ENCODE measurements at places on chromosomes 2 and 18. TPM values are rescaled to one million over a fixed set of nuclear protein-coding genes. Genes with fewer than 3 reads are reported as not detected.

NOL4 gene
- 1.3 TPM for total RNA-seq

NYAP2 gene
- total RNA-seq, result 0.12 TPM

CAPN13 gene
- 31.2 TPM for total RNA-seq

CFC1 gene
- total RNA-seq, result 0.44 TPM

UNC80 gene
- not detected for total RNA-seq

SERPINB10 gene
- total RNA-seq, result not detected

RESP18 gene
- total RNA-seq, result not detected

ATP8B1 gene
- total RNA-seq, result 263 TPM

FBXO41 gene
- 2.4 TPM for total RNA-seq

FHL2 gene
- total RNA-seq, result 103 TPM

GPR155 gene
- total RNA-seq, result 1.3 TPM

GTF3C2 gene
- 60.0 TPM for total RNA-seq

HOXD4 gene
- 1.6 TPM for total RNA-seq

FHOD3 gene
- total RNA-seq, result 2.5 TPM

TACR1 gene
- 0.37 TPM for total RNA-seq

LIMS4 gene
- total RNA-seq, result 1.2 TPM

SCN7A gene
- total RNA-seq, result 6.7 TPM

CDK15 gene
- 0.72 TPM for total RNA-seq

ASPRV1 gene
- 0.40 TPM for total RNA-seq

C2orf78 gene
- total RNA-seq, result not detected

CLEC4F gene
- not detected for total RNA-seq

VIL1 gene
- 634 TPM for total RNA-seq

ATP5F1A gene
- 799 TPM for total RNA-seq

CNGA3 gene
- total RNA-seq, result 0.35 TPM

IL1R1 gene
- 23.9 TPM for total RNA-seq

RAPH1 gene
- total RNA-seq, result 39.5 TPM

STK39 gene
- total RNA-seq, result 41.2 TPM

LCT gene
- 0.08 TPM for total RNA-seq

FAM117B gene
- total RNA-seq, result 20.1 TPM

DYNAP gene
- total RNA-seq, result not detected

GKN2 gene
- not detected for total RNA-seq

SLC23A3 gene
- 13.8 TPM for total RNA-seq

IRS1 gene
- 9.5 TPM for total RNA-seq

PFN4 gene
- 0.27 TPM for total RNA-seq

TMEM247 gene
- total RNA-seq, result not detected

IL36B gene
- total RNA-seq, result not detected

APLF gene
- total RNA-seq, result 0.96 TPM

SP140 gene
- total RNA-seq, result 1.7 TPM

MGAT4A gene
- total RNA-seq, result 125 TPM

Data from colonic mucosa (tissue), 4 donors.